ENCODE measurements at places on chromosomes 5 and 9. TPM values are rescaled to one million over a fixed set of nuclear protein-coding genes. Genes with fewer than 3 reads are reported as not detected.

DNA sequence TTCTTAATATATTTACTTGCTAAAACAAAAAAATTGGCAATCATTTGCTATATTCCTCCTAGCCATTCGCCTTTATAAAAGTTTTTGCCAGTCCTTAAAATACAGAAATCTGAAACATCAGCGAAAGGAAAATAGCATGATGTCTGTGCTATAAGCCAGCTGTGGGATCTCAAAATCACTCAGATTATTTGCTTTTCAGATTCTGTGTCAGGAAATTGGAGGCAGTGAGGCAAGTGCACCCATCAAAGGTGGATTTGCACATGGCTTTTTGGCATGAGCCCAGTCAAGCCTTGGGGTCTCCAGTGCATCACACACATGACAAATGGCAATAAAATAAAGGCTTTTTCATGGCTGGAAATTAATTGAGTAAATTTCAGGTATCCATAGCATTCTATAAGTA is 196.8 kb upstream of the DAPK1 start:
- H3K27me3 ChIP-seq, result no peaks in the 10 kb centered on the region
- no peaks in the 10 kb centered on the region for H3K4me1 ChIP-seq

DNA sequence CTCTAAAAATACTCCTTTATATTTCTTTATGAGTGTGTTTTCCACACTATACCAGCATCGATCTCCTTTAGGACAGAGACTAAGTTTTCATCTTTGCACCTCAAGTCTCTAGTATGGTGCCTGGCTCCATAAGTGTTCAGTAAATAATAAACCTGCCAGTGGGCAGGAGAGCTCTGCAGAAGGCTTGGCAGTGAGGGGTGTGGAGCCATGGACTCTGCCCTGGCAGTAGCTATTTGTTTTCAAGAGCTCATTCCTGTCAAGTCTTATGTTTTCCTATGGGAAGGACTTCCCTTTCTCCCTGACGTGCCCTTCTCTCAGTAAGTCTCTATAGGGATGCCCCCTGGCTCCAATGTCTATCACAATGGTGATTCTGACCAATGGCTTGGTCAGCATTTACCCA is 252.2 kb downstream of the PIK3R1 start:
- no peak for DNase-seq
- no peak overlapping the region for H3K4me3 ChIP-seq
- H3K4me1 ChIP-seq, result no peaks in the 10 kb centered on the region
- H3K27ac ChIP-seq, result no peak overlapping the region
- H3K27me3 ChIP-seq, result no peaks in the 10 kb centered on the region
- no peaks in the 10 kb centered on the region for H3K36me3 ChIP-seq

GRCh38 chr5:1119312-1119831 is 7.5 kb upstream of the SLC12A7 start:
- peaks cover 25% of the 10 kb centered on the region for H3K4me1 ChIP-seq
- no peaks in the 10 kb centered on the region for H3K27me3 ChIP-seq
- peak overlapping the region; percentile 57 for H3K27ac ChIP-seq

DNA sequence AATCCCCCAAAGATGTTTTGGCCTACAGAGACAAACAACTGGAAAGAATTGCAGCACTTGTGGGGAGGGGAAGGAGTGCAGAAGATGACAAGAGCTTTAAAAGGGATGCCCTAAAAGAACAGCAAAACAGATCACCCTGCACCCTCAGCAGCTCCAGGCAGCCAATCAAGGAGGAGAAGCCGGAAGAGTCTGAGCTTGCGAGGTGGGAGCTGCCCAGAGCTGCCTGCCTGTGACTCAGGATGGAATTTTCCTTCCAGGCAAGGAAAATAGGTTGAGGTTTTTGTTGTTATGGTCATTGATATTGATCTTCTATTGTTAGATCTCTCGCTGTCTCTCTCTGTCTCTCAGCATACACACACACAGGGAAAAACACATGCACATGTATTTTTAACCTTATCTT is 70.3 kb upstream of the MAP1B start:
- no peak overlapping the region for H3K4me3 ChIP-seq
- no peaks in the 10 kb centered on the region for H3K27me3 ChIP-seq
- no peak overlapping the region for H3K27ac ChIP-seq
- H3K36me3 ChIP-seq, result no peaks in the 10 kb centered on the region
- no peak for DNase-seq

GRCh38 chr9:111948951-111949350 is 52.3 kb downstream of the UGCG start:
- no peak overlapping the region for H3K27ac ChIP-seq
- H3K4me3 ChIP-seq, result no peak overlapping the region
- no peak for DNase-seq
- H3K4me1 ChIP-seq, result no peaks in the 10 kb centered on the region

DNA sequence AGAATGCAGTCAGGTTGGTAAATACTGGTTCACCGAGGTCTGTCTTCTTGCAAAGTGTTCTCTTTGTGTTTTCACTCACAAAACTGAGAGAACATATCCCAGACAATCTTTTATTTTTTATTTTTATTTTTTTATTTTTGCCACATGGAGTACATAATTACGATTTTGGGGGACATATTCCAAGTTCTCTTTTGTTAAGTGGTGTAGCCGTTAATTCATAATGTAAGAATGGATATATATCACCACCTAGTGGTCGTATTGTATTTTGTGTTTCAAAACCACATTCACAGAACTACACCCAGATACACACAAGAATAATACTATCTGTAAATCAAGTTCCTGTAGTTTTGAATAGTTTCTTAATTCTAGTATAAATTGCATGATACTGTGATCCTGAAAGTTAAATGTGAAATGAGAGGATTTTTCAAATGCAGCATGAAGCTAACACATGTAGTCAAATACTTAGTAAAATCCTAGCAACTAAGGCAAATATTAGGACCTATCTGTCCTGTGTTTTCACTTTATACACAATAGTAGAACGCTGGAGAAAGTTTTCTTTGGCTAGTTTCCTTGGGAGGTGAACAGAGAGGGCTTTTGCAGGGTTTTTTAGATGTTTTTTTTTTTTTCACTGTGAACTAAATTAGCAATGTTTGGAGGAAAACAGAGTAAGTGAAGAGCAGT is 92.7 kb downstream of the VCAN start:
- H3K27ac ChIP-seq, result no peak overlapping the region
- H3K4me3 ChIP-seq, result no peak overlapping the region
- DNase-seq, result no peak
- no peaks in the 10 kb centered on the region for H3K36me3 ChIP-seq
- H3K27me3 ChIP-seq, result no peaks in the 10 kb centered on the region

- peak overlapping the region; percentile 99 for H3K27ac ChIP-seq
- peaks cover 47% of the 10 kb centered on the region for H3K4me1 ChIP-seq
- DNase-seq, result no peak
- H3K4me3 ChIP-seq, result peak overlapping the region; percentile 100
These were observed 432 bp downstream of the HSPA9 start for GRCh38 chr5:138574744-138575193.

Gene SH3TC2
- 2.0 TPM for total RNA-seq
